ENCODE measurements at places on chromosomes 5 and 9.

DNA sequence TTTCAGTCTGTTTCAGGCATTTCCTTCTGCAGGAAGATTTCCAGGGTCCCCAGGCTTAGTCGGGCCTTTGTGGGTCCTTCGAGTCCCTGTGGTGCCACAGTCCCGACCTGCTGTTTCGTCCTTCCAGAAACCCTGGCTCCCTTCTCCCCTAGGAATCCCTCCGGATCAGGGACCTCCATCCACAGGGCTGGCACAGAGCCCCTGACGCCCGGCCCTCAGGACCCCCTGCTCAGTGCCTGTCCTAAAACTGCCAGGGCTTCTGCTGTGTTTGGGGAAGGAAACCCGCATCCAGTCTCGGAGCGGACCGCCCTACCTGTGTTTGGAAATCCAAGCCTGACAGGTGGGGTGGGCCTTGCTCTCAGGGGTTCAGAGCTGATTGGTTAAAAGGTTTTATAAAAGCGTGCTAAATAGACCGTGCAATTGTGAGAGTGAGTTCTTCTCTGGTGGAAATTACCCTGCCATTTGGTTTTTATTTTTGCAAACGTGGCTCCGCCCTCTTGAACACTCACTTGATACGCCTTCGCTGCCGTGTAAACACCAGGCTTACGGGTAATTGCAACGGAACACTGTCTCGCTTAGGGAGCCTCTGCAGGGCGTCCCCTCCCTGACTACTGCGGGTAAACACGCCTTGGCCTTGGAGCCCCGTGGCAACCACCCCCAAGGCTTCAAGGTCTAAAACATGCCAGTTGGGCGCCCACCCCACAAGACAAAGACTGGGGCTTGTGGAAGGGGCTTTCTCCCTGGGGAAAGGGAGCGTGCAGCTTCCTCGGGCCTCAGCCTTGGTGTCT lies 121.2 kb downstream of the PHF2 start:
- DNase-seq = no peak

GRCh38 chr5:10438301-10438700 lies 3.4 kb upstream of the ROPN1L start:
- no peak for DNase-seq

- no peak for DNase-seq
Observed at GRCh38 chr5:154793599-154794524, 38.7 kb downstream of the LARP1 start.

DNA sequence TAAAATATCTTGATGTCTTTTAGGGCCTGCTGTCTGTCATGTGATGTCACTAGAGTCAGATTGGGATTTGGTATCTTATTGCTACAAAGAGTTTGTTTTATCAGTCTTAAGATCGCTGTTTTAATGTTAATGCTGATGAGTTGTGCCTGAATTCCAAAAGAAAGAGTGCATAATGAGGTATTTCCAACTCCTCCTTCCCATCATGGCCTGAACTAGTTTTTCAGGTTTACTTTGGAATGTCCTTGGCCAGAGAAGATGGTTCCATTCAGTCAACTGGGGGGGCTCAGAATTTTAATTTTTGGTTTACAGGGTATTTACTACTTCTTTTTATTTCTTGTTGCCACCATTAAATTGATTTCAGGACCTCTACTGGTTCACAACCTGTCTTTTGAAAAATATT lies 74.3 kb upstream of the MARCHF11 start:
- no peak for DNase-seq

GRCh38 chr9:10366171-10366779 lies 246.5 kb downstream of the PTPRD start:
- DNase-seq = no peak

GRCh38 chr9:105959531-105959930 lies 265.2 kb downstream of the TMEM38B start:
- no peak for DNase-seq

GRCh38 chr9:110355911-110356310 lies 18.2 kb upstream of the TXNDC8 start:
- no peak for DNase-seq

- no peak for DNase-seq
Observed at GRCh38 chr9:72703574-72703973, 182.2 kb downstream of the TMC1 start.

DNA sequence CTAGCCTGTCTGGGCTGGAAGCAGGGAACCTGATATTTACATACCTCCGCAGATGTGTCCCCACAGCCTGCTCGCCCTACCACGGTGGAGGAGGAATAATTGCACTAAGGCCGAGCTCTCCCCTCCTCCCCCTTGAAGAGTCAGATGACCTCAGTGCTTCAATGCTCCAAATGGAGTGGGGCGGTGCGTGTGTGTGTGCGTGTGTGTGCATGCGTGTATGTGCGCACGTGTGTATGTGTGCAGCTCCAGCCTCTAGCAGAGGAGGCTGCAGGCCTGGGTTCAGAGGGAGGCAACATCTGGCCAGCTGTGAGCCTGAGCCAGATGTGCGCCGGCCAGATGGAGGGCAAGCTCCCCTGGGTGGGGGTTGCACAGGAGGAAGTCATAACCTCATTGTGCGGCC lies 90.5 kb downstream of the NRG2 start:
- DNase-seq = no peak

- no peak for DNase-seq
Observed at GRCh38 chr5:113808956-113809355, 295.5 kb downstream of the YTHDC2 start.

DNA sequence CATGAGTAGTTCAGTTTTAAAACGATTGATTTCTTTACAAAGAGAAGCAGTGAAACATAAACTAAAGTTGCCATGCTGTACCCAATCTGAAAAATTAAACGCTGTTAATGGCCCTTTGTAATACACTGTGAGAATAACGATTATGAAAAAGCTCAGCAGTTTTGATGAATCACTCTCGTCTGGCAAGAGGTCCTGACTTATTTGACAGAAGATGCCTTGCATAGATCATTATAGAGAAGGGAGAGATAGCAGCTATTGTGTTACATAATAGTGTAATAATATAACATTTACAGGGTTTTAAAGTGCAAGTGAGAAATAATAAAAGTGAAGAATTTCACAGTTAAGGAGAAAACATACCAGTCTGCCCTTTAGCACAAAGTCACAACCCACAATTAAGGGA lies 361.5 kb upstream of the CDH10 start:
- no peak for DNase-seq

GRCh38 chr5:107769519-107769918 lies 98.8 kb upstream of the EFNA5 start:
- no peak for DNase-seq

GRCh38 chr9:10387282-10387681 lies 225.5 kb downstream of the PTPRD start:
- no peak for DNase-seq

- DNase-seq = no peak
Observed at GRCh38 chr5:167785901-167786300, 505.5 kb upstream of the WWC1 start.

DNA sequence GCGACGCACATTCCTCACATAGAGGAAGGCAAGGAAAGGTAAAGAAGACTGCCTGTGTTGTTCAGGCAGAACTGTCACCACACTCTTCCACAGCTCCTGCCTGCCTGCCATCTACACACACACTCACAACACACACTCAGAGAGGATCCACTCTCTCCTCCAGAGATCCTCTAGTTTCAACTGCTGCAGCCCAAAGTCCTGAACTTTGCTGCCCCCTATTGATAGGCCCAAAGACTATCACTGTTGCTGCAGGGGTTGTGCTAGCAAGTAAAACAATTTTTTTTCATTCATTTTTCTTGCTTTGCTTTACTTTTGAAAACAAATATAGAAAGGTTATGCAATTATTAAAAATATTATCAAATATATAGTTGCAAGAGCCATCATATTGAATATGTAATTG lies 5.9 kb upstream of the CFAP90 start:
- DNase-seq = peak; percentile 17

DNA sequence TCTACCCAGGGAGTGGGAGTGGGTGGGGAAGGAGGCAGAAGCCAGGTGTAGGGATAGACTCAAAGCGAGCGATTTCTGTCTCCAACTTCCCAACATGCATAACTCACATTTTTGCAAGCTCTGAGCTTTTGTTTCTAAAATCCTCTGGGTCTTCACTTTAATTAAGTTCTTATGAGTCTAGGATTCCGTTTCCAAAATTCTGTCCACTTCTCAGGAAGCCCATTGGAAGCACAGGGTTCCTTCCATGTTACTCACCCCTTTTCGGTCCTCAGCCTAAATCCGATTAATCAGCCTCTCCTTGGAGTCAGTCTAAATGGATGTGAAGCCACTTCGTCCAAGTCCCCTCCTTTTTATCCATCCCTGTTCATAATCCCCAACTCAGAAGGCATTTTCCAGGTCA lies 1.4 kb downstream of the GPX3 start:
- no peak for DNase-seq

GRCh38 chr5:14123974-14124482 lies 19.1 kb upstream of the TRIO start:
- no peak for DNase-seq

DNA sequence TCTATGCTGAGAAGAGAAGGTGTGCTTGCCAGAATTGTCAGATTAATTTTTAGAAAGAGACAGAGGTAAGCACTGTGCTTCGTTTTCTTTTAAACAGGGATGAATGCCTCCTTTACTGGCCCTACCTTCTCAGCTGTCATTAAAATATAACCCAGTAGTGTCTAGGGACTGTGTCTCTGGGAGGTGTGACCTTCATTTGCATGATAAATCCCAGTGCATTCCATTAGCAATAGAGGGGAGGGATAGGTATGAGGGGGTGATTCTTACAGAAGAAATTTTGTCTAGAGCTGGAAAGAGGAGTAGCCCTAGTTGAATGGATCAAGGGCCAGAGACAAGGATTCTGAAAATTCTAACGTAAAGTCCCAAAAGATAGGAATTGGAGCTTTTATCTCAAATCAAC lies 351.5 kb downstream of the BNC2 start:
- DNase-seq = no peak

DNA sequence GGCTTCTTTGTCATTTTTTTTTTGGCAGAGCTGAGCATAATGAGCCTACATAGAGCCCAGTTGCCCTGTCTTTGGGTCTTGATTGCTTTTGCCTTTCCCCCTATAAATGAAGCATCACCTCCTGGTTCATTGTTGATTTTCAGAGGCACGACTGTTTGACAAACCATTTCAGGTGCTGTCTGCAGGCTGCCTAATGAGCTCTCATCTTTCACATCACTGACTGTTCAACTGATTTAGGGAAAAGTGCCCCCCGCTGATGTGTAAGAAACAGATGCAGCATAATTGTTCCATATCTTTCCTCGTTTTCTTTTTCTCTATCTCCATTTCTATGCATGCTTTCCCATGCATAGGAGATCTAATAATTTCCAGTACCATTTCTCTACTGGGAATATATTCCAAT lies 338.6 kb downstream of the TMEM38B start:
- no peak for DNase-seq

DNA sequence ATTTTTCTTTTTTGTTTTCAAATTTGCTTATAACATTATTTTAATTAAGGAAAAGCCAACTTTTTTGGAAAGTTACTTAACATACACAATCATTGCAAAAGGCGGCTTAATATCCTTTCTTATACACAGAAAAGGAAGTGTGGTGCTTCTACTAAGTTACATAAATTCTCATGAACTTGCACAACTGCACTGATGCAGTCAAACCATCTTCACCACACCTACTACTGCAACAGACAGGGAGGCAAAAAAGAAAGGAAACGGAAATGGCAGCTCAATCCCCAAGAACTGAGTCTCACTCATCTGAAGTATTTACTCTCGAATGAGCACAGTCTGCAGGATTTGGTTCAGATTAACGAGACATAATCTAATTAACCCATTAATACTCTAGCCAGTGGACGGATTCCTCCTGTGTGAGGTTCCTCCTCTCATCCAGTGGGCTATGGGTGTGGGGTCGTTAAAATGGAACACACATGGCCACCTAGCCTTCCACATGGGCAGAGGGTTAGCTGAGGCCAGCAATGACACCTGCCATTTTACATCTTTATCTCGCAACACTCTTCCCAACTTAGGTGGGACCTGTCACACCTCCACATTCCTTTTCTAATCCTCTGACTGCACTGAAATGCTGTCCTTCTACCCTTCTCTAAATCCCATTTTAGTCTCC lies 30.0 kb downstream of the GOLM1 start:
- DNase-seq = no peak

Data from activated CD4-positive, alpha-beta T cell treated with anti-CD3 and anti-CD28 coated beads, Interleukin-2, amount 50 U/mL, for 4 hours (primary cell).